ENCODE measurements at places on chromosomes 3 and 15.

- no peak for DNase-seq
Measured at GRCh38 chr15:74304431-74304830, 63.0 kb downstream of the CYP11A1 start.

DNA sequence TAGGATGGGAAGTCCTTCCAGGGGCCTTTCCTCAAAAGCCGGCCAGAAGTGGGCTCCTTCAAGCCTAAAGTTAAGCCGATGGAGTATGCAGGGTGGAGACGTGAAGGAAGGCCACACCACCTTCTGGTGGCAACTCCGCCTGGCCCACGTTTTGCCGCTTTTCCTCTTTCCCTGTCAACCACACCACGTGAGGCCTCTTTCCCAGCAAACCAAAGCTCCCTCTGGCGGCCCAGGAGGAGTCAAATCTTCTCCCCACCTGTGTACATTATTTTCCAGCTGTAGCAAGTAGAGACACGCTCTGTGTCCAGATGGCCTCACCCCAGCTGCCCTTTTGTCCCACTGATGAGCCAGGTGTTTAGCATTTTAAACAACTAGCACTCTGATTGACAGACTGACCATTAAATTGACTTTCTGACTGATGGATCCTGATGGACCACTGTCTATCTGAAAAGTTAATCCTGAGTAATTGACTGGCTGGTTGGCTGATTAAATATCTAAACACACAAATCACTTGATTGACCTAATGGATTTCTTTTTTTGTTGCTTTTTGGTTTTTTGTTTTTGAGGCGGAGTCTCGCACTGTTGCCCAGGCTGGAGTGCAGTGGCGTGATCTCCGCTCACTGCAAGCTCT lies 59.6 kb upstream of the ZBTB38 start:
- no peak for DNase-seq

- DNase-seq, result no peak
Measured at GRCh38 chr3:164608554-164609276, 469.6 kb downstream of the SI start.

- no peak for DNase-seq
Measured at GRCh38 chr3:38960953-38961622, 90.7 kb downstream of the SCN11A start.

- no peak for DNase-seq
Measured at GRCh38 chr3:12970684-12971083, 102.5 kb downstream of the IQSEC1 start.

- DNase-seq, result no peak
Measured at GRCh38 chr3:129106320-129106719, 15.3 kb downstream of the RAB43 start.

DNA sequence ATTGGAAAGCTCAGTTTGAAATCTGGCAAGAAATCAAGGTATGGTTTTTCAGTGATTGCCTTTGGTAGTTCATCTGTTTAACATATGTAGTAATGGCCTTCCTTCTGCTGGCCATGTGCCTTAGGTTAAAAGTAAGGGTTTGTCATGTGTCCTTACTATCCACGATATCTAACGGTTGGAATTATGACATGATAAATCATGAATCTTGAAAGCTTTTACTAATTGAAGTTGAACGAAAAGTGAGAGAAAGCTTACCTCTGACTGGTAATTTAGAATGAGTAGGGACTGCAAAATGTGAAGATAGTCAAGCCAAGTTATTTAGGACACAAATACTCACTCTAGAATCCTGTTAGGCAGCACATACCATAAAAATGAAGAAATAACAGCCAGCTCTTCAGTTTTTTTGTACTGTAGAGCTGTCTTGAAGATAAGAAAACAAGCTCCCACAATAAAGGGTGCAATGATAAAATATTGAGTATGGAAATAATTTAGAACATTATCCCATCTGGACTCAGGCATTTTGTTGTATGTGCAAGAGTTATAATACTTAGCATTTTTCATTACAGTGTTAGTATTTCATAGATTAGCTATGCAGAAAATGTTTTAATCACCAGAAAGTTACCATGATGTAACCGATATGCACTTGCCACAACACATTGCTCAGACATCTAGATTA lies 303.4 kb downstream of the ZNF385D start:
- no peak for DNase-seq

- DNase-seq, result no peak
Measured at GRCh38 chr15:64045774-64046420, 388 bp downstream of the DAPK2 start.

GRCh38 chr15:28178290-28178689 lies 79.2 kb upstream of the OCA2 start:
- DNase-seq, result no peak

GRCh38 chr3:10561162-10561945 lies 56.0 kb upstream of the ATP2B2 start:
- DNase-seq, result no peak

DNA sequence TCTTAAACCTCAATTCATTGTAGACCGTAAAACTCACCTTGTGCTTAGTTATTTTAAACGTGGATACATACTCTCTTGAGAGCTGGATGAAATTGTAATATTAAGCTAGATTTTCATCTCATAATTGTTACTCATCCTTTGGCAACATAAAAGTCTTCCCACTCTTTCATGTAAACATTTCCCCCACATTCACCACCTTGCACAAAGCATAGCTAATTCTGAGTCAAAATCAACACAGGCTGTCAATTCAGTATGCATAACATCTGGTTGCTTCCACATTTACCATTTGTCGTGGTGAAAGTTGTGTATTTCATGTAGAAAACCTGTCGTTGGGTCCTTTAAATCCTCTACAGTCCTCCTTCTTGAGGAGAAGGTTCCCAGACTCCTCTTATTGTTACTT lies 524.6 kb downstream of the OTOL1 start:
- DNase-seq, result no peak

Data from activated CD4-positive, alpha-beta T cell treated with anti-CD3 and anti-CD28 coated beads for 1 hour (primary cell).